ENCODE measurements at places on chromosomes 6 and 20.

DNA sequence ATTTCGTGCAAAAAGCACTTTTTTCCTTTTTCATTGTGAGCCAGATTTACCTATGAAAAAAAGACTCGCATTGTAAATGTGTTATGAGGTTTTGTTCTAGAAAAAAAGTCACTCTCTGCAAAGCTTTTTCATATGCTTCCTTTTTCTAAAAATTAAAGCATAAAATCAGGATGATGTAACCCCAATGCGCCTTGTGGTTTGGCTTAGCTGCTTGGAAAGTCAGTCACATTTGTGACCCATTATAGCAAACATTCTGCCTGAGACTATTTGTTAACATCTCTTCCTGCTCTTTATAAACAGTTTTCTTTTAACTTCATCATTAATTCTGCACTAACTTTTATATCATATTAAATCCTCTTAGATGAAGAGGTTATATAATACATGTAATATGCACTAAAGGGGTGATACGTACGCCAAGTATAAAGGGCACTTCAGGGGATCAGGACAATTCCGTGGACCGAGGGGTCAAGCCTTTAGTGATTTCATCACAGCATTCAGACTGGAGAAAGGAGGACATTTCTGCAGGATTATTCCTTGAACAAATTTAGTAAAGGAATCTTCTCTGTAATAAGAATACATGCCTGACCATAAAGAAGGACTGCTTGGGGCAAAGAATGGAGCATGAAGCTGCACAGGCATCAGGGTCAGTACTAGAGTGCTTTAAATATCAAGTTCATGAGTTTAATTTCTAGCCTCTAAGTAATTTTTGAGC lies 48.1 kb upstream of the SMLR1 start:
- no peak for DNase-seq

GRCh38 chr6:41371992-41372831 lies 36.8 kb downstream of the NCR2 start:
- no peak for DNase-seq

DNA sequence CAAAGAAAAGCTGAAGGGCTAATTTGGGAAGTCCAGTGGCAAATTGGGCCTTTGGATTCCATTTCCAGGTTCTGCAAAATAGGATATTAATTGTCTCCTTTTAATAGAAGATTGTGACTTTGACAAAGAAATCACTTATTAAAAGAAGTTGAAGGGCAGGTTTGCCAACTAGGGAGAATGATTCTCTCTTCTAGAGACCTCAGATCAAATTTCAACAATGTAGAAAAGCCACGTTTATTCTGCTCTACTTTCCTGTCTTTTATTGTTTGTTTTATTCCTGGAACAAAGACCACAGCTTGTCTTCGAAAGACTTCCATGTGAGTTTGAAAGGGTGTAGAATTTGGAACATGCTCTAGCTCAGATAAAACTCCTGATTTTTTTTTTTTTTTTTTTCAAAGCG lies 65.5 kb upstream of the PRL start:
- DNase-seq: no peak

- DNase-seq: no peak
Observed at GRCh38 chr6:100465701-100466409, 1.1 kb upstream of the SIM1 start.

- no peak for DNase-seq
Observed at GRCh38 chr6:51814418-51814817, 273.0 kb downstream of the PKHD1 start.

DNA sequence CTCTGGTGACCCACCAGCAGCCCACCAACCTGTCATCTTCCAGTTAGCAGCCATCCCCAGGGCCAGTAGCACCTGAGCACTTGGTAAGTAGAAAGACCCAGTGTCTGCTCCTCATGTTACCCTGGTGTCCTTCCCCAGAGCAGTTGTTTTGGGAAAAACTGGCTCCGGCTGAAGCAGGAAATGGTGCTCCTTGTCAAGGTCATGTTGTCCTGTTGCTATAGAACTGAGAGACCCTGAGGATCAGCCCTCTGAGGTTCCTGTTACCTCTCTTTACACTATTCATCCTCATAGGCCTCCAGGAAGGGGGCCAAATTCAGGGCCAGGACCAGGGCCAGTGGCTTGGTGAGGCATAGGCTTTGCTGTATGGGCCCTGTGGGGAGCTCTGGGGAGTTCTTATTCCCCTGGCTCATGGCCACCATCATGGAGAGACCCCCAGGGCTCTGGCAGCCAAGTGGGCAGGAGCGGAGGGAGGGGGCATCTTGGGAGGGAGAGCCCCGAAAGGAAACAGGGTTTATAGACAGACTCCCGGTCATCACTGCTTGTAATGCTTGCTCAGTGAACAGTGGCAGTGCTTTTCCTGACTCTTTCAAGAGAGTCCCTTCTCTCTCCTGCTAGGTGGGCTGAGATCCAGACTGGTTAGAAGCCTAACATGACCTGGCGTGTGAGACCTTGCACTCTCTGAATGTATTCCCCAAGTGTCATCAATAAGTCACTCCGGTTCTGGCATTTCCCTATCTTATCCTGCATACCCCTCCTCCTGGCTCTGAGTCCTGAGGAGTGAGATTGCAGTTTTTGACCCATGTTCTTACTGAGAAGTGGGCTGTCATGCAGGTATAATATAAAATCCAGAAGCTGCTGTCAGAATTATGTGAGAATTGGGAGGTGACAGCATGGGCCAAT lies 50.7 kb downstream of the PPARD start:
- DNase-seq: no peak

DNA sequence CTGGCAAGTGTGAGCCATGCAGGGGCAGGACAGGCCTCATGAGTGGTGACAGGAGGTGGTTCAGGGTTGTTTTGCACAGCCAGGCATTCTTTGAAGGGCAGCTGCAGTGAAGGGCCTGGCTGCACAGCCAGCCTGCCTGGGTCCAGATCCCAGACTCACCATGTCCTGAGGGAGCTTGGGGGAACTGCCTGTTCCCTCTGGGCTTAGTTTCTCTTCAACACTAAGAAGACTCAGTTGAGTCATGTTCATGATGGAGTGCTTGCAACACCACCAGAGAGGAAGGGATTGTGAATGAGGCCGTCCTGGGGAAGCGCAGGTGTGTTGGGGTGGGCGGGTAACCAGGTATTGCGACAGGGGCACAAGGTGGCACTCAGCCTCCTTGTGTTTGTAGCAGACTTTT lies 102.4 kb downstream of the CDH26 start:
- DNase-seq: no peak

DNA sequence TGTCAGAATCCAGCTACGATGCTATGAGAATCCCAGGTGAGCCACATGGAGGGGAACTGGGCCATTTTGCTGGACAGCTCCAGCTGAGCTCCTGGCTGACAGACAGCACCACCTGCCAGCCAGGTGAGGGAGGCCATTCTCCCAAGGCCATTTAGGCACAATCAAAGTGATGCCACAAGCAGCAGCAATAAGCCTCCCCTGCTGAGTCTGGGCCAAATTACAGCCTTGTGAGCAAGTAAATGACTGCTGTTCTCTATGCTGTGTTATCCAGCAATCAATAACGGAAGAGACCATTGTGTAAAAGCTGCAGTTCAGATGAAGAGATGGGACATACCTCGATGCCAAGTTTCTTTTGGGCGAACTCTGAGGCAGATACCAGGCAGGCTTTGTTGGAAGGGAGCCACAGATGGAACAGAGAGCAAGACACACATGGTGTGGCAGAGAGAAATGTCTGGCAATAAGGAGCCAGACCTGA lies 14.0 kb upstream of the SCGN start:
- DNase-seq: no peak

GRCh38 chr6:35492258-35492973 lies 4.5 kb downstream of the TEAD3 start:
- no peak for DNase-seq

- no peak for DNase-seq
Observed at GRCh38 chr20:32909896-32910571, 51.3 kb downstream of the EFCAB8 start.

DNA sequence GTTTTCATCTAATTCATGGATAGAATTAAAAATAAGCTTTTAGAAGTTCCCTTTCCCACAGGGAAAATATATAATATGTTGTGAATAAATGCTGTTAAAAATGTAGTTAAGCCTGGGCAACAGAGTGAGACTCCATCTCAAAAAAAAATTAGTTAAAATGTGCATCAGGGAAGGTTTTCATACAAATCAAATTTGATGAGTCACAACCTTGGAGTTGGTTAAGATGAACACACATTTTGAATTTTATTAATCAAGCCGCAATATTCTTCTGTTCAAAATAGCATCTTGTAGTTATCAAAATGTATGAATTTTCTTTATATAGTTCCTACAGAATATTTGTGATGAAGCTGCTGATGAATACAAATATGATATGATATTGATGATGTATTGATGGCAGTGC lies 30.9 kb upstream of the SERPINB9 start:
- no peak for DNase-seq

DNA sequence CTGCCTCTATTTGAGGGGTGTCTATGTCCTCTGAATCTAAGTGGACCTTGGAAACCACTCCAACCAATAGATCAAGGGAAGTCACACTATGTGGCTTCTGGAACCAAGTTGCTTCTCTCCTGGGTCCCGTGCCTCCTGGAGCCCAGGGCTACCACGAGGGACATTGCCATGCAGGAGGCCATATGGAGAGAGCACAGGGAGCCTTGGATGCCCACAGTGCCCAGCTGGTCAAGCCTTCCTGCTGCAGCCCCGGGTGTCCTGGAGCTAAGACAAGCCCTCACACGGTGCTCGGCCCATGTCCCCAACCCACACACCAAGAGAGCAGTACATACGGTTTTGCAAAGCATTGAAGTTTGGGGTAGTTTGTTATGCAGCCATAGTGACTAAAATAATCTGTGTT lies 231.6 kb downstream of the SYNDIG1 start:
- DNase-seq: no peak

DNA sequence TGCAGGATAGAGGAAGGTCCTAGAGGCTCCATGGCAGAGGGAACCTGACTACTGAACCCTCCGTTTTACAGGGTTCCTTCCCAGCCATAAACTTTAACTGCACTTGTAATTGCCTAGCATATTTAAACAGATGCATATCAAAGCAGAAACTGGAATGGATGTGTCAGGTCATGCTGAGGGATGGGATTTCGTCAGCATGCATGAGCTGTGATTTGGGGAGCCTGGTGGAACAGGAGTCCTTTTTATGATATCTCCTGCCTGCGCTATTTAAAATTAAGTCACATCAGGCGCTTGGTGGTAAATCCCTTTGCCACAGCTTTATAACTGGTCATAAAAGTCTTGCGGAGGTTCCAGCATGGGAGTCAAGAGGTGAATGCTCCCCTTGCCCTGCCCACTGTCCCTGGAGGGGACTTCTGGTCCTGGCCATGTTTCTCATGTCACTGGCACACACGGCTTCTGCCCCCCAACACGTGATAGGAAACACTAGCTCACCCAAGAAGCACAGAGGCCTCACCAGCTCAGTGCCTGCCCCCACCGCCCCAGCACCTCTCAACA lies 26.0 kb upstream of the PCMTD2 start:
- DNase-seq: no peak

DNA sequence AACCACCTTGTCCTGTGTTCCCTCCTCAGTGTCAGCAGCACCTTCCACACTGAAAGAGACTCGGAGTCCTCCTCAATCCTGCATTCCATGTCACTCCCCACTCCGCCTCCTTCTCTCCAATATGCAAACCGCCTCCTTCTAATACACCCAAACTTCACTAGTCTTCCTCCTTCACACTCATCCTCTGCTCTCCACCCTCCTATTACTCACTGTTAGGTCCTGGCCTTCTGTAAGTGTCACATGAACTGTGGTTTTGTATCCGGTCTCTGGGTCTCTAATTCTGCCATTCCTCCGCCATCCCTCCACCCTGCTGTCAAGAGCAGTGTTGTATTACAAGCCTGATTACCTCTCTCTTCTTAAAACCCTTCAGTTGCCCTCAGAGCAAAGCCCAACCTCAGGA lies 200.5 kb upstream of the CDYL start:
- no peak for DNase-seq

DNA sequence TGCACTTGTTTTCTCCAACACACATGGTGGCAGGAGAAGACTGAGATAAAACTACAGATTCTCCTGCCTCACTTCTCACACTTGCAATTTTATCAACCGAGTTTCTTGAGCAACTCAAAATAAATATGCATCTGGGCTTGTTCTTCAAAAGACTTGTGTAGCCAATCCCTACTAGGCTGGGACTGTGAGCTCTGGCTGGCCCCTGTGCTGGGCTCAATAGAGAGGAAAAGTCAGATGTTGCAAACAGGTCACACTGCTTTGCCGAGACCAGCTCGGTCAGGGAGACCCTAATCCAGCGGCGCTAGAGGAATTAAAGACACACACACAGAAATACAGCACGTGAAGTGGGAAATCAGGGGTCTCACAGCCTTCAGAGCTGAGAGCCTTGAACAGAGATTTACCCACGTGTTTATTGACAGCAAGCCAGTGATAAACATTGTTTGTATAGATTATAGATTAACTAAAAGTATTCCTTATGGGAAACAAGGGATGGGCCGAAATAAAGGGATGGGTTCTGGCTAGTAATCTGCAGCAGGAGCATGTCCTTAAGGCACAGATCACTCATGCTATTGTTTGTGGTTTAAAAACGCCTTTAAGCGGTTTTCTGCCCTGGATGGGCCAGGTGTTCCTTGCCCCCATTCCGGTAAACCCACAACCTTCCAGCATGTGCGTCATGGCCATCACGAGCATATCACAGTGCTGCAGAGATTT lies 32.7 kb downstream of the FAM50B start:
- DNase-seq: no peak
